ENCODE measurements at places on chromosomes 5 and 9.
A peak's percentile ranks its signal among the peaks of the same experiment; 100 is the strongest.

GRCh38 chr5:132008961-132009680, 2.3 kb downstream of the ACSL6 start:
- no peak for DNase-seq

DNA sequence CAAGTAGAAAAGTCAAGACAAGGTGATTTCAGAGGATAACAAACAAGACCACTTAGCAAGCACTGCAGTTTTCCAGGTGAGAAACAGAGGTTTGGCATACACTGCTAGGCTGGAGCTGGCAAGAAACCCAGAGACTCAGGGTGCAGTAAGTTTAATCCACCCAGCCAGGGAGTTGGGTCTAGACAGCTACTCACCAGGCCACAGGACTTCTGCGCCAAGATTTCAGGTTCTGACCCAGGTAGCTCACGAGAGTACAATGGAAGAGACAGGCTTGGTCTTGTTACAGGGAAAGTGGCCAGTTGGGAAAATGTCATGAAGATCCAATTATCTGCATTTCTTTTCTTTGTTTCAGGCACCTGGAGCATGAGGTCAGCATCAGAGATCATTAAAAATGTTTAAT, 9.8 kb downstream of the SMIM23 start:
- no peak for DNase-seq

DNA sequence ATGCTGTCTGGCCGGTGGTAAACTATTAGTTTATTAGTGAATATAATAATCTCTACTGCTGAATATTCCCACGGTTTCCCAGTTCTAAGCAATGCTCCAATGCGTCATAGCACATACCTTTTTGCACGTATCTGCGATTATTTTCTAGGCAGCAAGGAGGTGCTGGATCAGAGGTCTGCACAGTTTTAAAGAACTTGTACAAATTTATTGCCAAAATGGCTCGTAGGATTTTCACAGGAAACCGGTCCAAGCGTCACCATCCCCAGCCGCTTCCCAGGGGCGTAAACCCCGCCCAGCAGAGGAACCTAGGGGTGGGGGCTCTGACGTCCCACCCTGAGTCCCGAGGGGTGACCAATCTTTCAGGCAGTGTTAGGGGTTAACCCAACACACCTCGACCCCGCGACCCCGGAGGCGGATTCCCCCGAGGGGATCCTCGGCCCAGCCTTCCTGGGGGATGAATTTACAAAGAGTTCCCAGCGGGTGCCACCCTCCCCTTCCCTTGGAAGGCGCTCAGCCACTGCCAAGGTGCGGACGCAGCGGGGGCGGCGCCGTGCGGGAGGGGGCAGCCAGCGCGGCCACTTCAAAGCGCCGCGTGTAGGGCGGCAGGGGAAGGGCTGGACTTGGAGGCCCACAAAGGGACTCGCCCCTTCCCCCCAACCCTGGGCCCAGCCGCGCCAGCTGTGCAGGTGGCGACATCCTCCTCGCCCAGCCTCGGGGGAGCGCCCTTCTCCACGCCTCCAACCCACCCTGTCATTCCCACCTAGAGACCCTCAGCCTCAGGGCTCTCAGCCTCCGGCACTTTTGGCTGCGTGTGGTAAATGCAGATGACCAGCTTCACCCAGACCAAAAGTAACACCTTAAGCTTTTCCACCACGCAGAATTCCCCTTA, 43.5 kb upstream of the TCF7 start:
- peak; percentile 63 for DNase-seq

DNA sequence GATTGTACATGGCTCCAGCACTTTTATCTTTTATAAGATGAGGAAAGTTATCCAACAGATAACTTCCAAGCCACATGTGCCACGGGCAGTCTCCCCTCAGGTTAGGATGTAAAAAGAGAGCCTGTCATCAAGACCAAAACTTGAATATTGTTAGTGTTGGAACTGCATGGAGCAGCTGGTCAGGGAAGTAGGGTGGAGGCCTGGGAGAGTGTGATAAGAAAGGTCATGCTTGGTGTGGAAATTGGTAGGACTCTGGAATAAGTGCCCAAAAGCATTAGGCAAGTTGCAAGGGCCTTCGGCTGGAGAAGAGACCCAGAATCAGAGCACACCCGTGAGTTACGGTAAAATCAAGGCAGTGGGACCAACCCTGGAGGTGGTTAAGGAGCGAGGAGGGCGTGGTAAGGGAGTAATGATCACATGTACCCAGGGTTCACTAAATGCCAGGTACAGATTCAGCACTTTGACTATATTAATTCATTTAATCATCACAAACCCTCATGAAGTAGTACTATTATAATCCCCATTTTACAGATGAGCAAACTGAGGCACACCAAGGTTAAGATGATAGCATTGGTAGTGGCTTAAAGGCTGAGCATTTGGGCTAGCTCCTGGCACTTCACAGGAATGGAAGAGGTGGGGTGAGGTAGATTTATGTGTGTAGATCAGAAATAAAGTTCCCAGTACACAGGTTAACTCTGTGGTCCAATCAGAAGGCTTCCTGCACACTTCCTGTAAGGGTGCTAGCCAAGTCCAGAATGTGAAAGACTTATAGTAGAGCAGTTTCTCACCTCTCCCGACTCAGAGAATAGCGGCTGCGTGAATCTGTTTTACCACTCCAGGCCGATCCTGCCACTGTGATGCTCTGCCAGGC, 96.5 kb upstream of the ZNF608 start:
- no peak for DNase-seq

DNA sequence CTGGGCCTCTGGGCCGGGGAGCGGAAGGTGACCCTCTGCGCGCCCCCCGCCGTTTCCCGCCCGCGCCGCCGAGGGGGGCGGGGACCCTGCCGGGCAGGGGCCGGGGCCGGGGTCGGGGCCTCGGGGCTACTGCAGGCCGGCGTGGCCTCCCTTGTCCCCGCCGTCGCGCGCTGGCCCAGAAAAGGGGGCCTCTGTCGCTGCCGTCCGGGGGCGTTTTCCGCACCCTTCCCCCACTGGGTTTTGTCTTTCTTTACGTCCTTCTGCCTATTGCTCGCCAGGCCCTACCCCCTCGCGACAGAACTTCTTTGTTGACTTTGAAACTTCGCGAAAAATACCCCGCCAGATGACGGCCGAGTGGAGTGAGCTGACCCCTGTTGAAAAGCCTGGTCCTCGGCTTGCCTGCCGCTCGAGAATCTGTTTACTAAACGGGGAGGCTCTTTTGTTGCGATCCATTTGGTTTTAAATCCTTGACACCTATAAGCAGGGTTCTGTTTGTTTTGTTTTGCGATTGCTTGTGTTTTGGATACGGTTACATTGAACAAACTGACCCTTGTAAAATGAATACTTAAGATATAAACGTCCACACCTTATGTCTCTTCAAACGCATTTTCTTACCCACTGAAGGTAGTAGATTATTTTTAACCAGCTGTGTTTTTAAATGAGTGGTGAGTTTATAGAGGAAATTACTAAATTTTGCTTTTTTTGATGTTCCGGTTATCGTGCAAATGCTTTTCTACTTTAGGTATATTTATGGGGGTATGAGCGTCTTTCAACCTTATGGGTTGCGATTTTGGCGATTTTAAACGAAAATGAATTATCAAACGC, 765 bp downstream of the MARCHF6 start:
- no peak for DNase-seq

GRCh38 chr5:89300426-89300970, 417.5 kb upstream of the MEF2C start:
- no peak for DNase-seq

DNA sequence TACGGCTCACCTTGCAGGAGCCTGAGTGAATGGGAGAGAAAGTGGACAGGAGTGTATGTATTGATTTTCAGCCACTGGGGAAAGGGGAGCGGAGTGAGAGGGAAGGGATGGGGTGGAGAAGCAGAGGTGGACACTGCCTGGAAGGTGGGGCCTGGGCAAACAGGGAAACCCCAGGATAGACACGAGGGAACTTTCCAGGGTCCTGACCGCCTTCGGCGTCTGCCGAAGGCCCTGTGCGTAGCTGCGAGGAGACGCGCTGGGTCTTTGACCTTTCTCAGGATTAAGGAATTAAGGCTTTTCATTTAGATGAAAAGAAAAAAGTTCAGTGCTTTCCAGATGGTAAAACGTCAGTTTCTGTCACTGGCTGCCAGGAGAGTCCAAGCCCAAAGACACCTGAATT, 134.6 kb upstream of the RAPGEF1 start:
- no peak for DNase-seq

DNA sequence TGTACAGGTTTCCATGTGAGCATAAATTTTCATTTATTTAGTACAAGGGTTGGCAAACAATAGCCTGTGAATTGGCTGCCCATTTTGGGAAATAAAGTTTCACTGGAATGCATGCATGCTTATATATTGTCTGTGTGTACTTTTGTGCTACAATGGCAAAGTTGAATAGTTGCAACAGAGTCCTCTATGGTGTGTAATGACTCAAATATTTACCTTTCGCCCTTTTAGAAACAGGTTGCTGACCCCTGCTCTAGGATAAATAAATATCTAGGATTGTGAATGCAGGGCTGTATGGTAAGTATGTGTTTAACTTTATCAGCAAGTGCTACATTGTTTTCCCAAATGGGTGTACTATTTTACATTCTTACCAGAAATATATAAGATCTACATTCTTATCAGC, 47.2 kb downstream of the XRCC4 start:
- DNase-seq: no peak

- no peak for DNase-seq
These were observed 55.5 kb downstream of the FAM81B start for GRCh38 chr5:95446560-95447221.

DNA sequence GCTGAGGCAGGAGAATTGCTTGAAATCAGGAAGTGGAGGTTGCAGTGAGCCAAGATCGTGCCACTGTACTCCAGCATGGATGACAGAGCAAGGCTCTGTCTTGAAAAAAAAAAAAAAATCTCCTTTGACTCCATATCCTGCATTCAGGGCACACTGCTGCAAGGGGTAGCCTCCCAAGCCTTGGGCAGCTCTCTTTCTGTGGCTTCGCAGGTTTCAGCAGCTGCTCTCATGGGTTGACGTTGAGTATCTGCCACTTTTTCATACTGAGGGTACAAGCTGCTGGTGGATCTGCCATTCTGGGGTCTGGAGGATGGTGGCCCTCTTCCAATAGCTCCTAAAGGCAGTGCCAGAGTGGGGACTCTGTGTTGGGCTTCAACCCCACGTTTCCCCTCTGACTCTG, 2198.1 kb upstream of the WWC1 start:
- no peak for DNase-seq

GRCh38 chr5:96582343-96582742, 79.8 kb upstream of the CAST start:
- DNase-seq: no peak

DNA sequence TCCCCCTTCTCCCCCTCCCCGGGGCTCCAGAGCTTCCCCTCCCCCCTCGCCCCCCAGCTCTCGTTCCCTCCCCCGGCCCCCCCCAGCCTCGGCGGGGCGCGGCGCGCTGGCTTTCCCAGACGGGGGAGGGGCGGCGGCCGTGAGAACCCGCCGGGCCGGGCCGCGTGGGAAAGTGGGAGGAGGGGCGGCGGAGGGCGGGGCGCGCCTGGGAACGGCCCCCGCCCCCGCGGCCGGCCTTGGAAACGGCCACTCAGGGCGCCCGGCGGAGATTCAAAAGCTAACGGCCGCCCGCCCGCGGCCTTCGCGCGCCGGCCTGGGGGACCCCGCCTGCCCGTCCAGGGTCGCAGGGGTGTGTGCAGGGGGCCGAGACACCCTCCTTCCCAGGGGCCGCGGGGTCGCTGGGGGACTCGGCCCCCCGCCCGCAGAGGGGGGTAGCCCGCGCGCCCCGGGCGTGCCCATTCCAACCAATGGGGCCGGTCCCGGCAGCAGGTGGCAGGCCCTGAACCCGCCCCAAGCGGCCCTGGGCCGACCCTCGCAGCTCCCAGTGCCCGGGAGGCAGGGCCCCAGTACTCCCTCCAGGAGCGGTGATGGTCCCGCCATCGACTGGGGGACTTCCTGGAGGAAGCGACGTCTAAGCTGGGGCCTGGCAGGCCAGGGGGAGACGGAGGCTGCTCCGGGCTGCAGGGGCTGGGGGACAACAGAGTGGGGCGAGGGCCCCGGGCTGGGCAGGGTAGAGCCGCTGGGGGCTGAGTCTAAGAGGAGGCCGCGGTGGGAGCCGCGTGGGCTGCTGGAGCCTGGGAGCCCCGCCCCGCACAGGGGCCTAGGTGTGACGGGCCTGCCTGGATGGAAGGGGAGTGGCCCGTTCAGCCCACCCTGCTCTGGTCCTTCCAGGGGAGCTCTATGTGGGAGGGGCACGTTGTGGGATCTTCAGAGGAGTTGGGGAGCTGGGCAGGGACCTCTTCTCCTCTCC, 14.2 kb upstream of the NRARP start:
- DNase-seq: no peak

DNA sequence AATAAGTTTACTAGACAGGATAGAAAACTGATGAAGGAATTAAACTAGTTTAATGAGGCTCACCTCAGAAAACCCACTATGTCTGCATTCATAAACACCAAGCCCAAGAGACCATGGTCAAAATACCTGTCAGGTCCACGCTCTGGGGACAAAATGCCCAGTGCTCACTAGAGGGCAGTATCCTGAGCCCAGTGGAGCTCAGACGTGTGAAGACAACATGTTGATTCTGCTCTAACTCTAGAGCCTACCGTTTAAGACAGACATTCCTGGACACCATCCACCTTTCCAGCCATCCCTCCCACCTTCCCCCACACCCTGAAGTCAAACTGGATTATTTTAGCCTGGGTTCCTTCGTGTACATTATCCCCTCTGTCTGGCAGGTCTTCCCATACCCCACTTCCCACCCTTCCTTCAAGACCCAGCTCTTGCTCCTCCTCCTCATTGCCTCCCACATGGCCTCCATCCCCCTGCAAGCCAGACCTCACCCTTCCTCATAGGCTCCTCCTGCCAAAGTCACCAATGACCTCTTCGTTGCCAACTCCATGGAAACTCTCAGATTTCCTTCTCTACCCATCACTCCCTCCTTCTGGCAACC, 142.3 kb upstream of the FSTL4 start:
- DNase-seq: no peak

- DNase-seq: no peak
These were observed 564 bp upstream of the AIF1L start for GRCh38 chr9:131095666-131096268.

DNA sequence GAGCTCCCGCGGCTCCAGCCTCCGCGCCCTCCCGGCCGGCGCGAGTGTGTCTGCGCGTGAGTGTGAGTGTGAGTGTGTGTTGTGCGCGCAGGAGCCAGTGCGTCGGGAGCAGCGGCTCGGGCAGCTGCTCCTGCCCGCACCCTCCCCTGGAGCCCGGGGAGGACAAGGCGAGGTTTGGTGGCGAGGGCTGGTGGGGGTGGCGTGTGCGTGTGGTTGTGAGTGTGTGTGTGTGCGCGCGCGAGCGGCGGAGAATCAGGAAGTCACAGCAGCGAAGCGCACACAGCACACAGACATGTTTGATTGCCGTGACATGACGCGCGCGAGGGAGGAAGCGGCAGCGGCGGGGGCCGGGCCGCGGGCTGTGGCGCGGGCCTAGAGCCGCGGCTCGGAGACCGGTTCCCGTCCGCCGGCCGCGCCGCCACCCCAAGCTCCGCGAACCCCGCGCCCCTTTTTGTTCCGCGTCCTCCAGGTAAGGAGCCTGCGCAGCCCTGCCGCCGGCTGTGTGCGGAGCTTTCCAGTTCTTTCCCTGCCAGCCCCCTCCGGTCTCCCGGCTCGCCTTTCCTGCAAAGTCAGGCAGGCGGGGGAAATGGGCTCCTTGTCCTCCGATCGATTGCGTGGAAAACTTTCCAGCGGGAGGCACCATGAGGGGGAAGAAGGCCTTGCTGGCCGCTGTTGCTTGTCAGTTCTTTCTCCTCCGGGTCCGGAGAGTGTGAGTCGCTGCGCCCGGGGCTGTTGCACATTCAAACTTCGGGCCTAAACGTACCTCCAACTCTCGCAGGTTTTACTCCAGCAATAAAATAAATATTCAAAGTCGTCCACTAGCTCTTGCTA, 2.4 kb downstream of the SMARCA2 start:
- peak; percentile 85 for DNase-seq

Measured in CD4-positive, alpha-beta T cell (primary cell).